ENCODE measurements at places on chromosomes 16 and 17.

GRCh38 chr16:56260378-56261160, 69.3 kb downstream of the GNAO1 start:
- no peak for DNase-seq

- no peak for DNase-seq
Measured at GRCh38 chr16:57277586-57277985, 6.9 kb downstream of the PLLP start.

GRCh38 chr17:72700226-72700625, 392.3 kb downstream of the SLC39A11 start:
- DNase-seq: no peak

GRCh38 chr16:9256196-9256595, 164.8 kb downstream of the HAPSTR1 start:
- DNase-seq: no peak

DNA sequence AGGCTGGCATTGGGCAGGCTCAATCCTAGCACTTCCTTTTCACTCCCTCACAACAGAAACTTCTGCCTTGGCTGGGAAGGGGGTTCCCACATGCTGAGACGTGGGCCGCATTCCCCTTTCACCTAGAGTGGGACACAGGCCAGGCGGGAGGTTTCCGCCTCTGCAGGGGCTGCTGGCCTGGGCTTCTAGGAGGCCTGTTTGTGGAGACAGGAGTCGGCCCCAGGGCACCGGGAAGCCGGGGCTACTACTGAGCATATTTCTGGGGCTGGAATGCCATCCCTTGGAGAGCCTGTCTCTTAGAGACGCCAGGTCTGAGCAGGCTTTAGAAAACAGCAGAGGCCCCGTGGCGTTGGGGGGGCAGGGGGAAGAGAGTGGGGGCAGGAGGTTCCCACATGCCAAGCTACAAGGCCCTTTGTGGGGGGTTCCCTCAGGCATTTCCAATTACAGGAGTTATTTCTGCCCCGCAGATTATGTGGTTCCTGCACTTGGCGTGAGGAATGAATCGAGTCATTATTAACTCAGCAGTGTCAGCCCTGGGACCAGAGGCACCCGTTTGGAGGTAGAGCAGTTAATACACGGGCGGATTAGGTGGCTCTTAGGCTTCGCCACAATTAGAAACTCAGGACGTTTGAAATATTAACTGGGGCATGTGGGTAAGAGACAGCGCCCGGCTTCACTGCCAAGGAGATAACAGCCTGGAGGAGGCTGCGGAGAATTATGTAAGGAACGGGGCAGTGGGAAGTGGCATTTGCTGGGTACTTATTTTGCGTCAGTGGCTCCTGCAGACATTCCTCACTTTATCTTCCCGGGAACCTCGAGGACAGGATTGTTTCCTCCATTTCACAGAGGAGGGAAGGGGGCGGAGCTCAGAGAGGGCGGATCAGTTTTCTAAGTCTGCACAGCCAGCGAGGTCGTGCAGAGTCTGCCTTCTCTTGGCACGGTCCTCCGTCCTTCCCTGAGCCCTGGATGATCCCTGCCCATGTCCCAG, 162.5 kb downstream of the MAF start:
- DNase-seq: no peak

- no peak for DNase-seq
Measured at GRCh38 chr17:49993423-49994060, 1.5 kb downstream of the DLX3 start.

DNA sequence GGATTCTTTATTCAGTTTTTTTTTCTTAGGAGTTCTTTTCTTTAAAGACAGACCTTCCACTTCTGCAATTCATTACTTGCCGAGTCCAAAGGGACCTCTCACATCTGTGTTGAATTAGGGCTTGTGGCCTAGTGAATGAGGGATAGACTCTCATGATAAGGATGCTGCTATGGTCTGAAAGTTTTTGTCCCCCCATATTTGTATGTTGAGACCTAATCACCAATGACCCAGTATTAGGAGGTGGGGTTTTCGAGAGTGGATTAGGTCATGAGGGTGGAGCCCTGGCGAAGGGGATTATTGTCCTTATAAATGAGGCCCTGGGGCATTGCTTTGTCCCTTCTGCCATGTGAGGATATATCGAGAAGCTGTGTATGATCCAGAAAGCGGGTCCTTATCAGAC, 9.5 kb downstream of the KRT12 start:
- DNase-seq: no peak

- DNase-seq: no peak
Measured at GRCh38 chr17:50154604-50155003, 4.1 kb upstream of the PPP1R9B start.

DNA sequence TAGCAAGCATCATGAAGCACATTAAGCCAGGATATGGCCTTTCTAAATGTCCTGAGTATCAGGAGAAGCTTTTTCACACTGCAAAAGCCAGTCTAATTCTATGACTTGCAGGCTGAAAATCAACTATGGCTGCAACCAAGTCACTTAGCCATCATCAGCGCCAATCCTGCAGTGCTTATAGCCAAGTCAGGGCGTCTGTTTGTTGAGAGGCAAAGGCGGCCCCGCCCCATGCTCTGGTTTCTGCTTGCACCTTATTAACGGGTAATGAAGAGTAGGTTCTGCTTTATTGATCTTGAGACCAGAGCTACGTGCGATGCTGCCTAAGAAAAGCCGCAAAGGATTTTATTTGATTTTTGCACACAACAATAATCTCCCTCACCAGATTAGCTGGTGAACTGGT, 88.4 kb downstream of the CDH13 start:
- no peak for DNase-seq

GRCh38 chr17:79045001-79045729, 21.2 kb downstream of the C1QTNF1 start:
- DNase-seq: no peak

- DNase-seq: no peak
Measured at GRCh38 chr16:69561901-69562300, 3.9 kb upstream of the NFAT5 start.

DNA sequence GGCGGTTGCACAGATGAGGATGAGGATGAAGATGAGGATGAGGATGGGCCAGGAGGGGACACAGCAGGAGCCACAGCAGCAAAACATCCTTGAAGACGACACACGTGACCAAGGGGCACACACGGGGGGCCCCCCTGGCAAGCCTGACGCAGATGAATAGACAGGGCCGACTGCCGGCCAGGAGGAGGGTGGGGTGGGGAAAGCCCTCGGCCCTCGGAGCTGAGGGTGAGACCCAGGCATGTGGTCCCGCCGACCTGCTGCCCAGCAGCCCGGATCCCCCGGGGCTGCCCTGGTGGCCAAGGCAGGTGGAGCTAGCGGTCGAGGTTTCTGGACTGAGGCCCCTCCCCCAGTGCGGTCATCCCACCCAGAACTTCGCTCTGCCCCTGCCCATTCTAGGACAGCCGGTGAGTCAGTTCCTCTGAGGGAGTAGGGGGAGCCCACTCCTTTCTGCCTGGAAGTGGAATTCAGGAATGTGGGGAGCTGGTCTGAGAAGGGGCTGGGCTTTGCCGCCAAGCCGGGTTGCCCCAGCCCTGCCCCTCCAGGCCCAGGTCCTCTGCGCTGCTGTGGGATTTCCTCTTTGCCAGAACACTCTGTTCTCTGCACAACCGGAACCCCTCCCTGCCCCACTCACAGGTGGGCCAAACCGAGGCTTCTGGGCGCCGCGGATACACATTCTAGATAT, 9.9 kb downstream of the CYGB start:
- DNase-seq: no peak

- no peak for DNase-seq
Measured at GRCh38 chr17:43832168-43832975, 574 bp downstream of the MPP3 start.

DNA sequence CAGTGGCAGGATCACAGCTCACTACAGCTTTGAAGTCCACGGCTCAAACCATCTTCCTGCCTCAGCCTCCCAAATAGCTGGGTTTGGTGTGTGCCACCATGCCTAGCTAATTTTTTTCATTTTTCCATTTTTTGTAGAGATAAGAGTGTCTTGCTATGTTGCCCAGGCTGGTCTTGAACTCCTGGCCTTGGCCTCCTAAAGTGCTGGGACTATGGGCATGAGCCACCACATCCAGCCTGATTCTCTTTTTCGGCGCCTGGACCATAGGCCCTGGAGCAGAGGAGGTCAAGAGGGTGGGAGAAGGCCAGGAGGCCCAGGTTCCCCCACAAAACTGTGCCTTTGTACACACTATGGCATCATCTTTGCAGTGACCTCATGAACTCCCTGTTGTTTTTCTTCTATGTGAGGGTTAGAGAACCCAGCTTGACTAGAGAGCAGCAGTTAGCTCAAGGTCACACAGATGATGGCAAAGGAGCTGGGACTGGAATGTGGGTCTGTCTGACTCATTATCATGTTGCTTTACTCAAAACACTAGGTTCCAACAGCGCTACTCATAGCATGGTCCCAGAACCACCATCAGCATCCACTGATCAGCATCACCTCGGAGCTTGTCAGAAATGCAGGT, 16.3 kb downstream of the SCN4A start:
- DNase-seq: no peak

DNA sequence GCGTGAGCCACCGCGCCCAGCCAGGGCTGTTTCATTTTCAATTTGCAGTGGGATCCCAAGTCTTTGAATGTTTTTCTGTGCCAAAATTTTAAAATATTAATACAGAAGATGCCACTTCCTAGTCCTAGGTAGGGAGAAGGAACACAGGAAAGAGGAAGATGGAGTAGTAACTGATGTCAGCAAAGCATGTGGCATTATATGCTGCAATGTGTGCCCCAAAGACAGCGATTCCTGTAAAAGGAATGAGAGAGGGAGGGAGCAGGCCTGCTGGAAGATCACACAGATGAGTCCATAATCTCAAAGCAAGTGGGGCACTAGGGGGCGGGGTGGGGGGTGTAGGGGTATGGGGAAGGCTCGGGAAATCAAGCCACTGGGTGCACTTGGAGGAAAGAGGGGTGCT, 23.4 kb upstream of the SSTR2 start:
- no peak for DNase-seq

- no peak for DNase-seq
Measured at GRCh38 chr16:49075709-49076108, 205.9 kb downstream of the CBLN1 start.

- DNase-seq: no peak
Measured at GRCh38 chr17:50944902-50945720, 79.0 kb upstream of the TOB1 start.

- no peak for DNase-seq
Measured at GRCh38 chr17:36601303-36602029, at the start of gene MRM1. Gene MRM1, plus strand, starts transcription at chr17:36601583. Its CDS starts 228 bp downstream, at chr17:36601811.

DNA sequence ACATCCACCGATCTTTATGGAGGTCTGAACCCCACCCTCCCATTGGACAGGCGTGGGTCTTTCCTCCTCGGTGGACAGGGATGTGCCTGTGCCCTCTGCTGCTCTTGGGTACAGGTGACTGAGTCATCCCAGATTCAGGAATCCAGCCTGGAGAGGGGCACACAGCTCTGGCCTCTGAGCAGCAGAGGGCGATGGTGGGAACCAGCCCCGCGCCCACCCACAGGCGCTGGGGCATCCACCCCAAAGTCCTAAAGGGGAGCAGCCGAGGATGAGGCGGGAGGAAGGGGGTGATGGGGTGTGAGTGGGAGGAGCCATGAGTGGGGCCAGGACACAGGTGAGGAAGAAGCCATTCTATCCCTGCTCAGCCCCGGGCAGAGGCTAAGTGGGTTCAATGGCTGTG, 35.0 kb downstream of the ENGASE start:
- no peak for DNase-seq

DNA sequence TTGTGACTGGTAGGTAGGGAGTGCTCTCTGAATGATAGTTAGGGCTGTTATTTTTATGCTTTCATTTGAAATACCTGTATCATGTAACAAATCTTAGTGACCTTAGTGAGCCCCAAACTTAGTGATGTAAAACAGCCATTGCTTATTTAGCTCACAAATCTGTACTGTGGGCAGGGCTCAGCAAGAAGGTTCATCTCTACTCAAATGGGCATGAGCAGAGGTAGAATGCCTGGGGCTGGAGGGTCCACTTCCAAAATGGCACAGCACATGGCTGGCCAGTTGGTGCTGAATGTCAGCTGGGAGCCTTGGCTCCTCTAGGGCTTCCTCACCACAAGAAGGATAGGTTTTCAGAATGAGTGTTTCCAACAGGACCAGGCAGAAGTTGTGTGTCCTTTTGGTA, 49.3 kb upstream of the FOXF1 start:
- DNase-seq: no peak

DNA sequence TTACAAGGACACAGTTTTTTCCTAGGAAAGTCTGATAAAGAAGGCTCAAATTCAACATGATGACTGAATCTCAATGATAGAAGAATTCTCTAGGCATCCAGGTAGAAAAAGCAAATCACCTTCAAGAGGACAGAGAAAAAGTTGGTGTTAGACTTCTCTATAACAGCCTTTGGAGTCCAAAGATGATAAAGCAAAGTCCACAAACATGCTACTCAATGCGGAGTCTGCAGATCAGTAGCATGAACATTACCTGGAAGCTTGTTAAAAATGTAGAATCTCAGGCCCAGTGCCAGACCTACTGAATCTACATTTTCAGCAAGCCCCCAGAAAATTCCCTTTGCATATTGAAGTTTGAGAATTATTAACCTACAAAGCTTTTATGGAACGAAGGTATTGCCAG, 41.4 kb upstream of the MAP2K6 start:
- DNase-seq: no peak

DNA sequence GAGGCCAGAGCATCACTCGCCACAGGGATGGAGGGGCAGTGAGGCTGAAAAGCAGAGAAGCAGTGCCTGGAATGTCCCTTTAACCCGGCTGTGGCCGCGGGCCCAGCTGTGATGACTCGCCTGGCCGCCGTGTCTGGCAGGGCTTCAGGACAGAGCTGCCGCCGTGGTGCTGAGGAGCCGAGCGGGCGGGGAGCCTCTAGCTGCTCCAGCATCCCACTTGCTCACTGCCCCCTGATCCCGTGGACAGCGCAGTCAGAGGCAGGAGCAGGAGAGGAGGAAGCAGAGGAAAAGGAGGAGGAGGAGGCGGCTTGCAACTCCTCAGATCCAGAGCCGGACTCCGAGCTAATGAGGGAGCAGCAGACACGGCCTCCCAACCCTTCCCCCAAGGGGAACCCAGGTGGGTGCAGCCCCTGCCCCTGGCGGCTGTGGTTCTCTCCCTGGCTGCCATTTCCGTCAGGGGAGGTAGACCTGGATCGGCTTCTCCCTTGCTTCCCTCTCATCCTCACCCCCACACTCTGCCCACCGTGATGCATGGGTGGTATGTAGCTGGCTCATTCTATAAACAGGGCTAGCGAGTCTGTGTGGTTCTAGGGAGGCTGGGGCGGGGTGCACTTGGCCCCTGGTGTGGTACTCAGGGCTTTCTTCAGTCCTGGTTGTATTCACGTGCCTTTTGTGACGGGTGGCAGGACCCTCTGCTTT, 165.7 kb downstream of the CMIP start:
- no peak for DNase-seq

- DNase-seq: no peak
Measured at GRCh38 chr16:89811321-89811720, 5.1 kb downstream of the FANCA start.
